Epithelial cell of proximal tubule (primary cell): ENCODE measurements at places on chromosomes 16 and 17. TPM values are rescaled to one million over a fixed set of nuclear protein-coding genes. Genes with fewer than 3 reads are reported as not detected.

The PRSS22 gene
- 9.5 and 11.1 TPM in 2 replicates for total RNA-seq

DNA sequence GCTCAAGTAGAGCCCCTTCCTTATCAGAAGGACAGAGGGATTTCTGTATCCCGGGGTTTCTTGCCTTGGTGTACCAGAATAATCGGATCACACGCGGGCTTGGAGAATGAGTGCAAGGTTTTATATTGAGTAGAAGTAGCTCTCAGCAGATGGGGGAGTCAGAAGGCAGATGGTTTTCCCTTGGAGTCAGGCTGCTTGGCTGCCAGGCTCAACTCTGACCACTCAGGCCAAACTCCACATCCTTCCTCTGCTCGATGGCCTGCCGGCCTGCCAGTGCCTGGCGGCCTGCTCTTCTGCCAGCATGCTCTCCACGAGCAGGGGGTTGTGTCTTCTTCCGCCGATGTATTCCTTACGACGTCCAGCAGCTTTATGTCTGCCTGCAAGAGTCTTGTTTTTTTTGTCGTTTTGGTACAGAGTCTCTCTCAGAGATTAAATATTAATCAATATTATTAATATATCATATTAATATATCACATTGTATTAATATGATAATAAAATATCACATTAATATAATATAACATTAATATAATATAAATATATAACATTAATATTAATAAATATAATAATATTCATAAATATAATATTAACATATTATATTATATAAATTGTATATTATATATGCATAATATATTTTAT, 229.2 kb upstream of the WSCD1 start:
- DNase-seq: no peak

- no peak for DNase-seq
Observed at GRCh38 chr16:67215706-67216105, 11.2 kb upstream of the TMEM208 start.

GRCh38 chr16:48852458-48852857, 242.5 kb upstream of the N4BP1 start:
- DNase-seq: no peak

DNA sequence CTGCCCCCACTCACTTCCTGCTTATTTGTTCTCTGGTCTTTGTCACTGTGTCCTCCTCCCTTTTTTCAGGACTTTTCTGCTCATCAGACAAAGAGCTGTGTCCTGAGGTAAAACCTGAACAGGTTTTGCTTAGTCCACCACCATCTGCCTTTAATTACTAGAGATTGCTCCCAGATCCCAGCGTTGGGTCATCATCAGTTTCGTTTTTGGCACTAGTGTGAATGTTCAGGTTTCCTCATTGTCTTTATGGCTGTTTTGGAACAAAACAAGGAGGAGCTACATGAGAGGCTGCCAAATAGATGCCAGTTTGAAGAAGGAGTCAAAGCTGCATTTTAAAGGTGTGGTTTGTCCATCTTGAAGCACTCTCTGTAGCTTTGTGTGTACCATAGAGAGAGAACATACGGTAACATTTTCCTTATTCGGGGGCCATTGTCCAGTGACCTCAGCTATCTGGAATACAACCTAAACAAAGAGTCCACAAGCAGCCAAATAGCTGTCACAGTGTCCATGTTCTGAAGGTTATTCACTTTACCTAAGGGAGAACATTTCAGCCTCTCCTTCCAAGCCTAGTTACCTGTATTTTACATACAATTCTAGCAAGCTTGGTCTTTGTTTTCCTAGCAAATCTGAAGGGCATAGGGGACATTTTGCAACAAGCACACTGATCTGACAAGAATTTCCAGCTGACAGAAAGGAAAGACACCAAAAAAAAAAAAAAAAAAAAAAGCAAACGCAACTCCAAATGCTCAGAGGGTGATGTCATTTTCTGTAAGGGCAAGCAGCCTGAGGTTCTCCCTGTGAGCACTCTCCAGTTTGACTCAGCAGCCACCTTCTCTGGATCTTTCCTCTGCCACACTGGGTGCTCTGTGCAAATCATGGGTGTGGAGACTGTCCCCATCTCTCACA, 196.1 kb downstream of the NTN1 start:
- DNase-seq: no peak

- no peak for DNase-seq
Observed at GRCh38 chr16:89482150-89482816, 8.1 kb downstream of the ANKRD11 start.

DNA sequence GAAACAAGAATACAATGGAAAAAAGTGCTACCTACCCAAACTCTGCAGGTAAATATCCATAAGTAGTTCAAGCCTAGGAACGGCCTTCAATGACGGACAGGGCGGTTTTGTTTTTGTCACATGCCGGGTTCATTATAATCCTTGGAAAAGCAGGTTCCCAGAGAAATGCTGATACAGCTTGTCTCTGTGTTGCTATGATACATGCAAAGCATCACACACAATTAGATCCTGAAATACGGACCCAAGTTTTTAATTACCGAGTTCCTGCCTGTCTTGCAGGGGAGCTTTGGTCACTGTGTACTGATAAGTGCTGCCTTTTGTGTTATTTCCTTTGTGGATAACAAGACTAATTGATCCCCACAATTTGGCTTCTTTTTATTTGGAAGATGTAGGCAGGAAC, 217.4 kb downstream of the HAPSTR1 start:
- DNase-seq: no peak

The MRC2 gene
- total RNA-seq: 15.0 and 50.4 TPM in 2 replicates

- DNase-seq: peak; percentile 10
Observed at GRCh38 chr16:6643080-6643686, 689.5 kb upstream of the RBFOX1 start.

The SMPD3 gene
- 0.07 TPM in 1 of 2 replicates, not detected in the other for total RNA-seq

The SCIMP gene
- total RNA-seq: not detected in 2 replicates

The PRSS8 gene
- total RNA-seq: 27.4 and 53.6 TPM in 2 replicates

DNA sequence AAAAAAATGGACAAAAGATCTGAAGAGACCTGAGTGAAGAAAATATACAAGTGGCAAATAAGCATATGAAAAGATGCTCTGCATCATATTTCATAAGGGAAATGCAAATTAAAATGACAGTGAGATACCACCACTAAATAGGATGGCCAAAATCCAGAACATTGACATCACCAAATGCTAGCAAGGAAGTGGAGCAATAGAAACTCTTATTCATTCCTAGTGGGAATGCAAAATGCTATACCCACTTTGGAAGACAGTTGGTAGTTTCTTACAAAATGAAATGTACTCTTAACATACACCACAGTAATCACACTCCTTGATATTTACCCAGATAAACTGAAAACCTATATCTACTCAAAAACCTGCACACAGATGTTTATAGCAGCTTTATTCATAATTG, 33.6 kb downstream of the DHRS7B start:
- DNase-seq: no peak

DNA sequence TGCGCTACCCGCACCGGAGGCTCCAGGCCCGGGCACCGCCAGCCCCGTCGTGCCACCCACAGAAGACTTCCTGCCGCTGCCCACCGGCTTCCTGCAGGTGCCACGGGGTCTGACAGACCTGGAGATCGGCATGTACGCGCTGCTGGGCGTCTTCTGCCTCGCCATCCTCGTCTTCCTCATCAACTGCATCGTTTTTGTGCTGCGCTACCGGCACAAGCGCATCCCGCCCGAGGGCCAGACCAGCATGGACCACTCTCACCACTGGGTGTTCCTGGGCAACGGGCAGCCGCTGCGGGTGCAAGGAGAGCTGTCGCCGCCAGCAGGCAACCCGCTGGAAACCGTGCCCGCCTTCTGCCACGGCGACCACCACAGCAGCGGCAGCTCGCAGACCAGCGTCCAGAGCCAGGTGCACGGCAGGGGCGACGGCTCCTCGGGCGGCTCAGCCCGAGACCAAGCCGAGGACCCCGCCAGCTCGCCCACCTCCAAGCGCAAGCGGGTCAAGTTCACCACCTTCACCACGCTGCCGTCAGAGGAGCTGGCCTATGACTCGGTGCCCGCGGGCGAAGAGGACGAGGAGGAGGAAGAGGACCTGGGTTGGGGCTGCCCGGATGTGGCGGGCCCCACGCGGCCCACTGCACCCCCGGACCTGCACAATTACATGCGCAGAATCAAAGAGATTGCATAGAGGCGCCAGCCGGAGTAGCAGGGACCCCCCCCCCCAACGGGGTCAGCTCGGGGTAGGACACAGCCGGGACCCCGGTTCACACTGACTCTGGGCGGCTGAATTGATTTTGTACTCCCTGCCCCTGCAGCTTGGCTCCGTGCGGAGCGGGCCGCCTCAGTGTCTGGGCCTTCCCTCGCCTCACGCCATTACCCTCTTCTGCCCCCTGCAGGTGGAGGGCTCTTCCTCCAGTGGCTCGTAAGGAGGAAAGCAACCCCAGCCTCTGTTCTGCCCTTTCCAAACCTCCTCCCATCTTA, 58.5 kb downstream of the TMEM132E start:
- DNase-seq: no peak

DNA sequence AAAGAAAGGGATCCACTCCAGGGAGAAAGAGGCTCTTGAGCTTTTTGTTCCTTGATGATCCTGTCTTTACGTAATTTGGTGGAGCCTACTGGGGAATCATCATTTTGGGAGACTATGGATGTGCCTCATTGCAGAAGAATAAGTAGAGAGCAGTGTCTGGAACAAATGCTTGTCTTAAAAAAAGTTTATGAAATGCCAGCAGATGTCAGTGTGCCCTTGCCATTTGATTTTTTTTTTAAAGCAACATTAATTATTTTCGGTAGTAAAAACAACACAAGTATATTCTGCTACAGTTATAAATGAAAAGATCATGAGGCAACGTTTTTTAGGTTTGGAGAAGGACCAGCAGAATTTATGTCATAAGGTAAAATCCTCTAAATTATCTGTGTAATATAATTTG, 934.8 kb upstream of the EEF2KMT start:
- DNase-seq: no peak

GRCh38 chr17:48631693-48632578, 5.8 kb upstream of the HOXB9 start:
- DNase-seq: no peak

GRCh38 chr17:40038882-40039513, 15.2 kb downstream of the MED24 start:
- DNase-seq: no peak

The PPL gene
- 9.1 and 21.0 TPM in 2 replicates for total RNA-seq

The SLC5A10 gene
- total RNA-seq: not detected in 2 replicates

The ZFP1 gene
- 8.1 and 9.2 TPM in 2 replicates for total RNA-seq

GRCh38 chr17:7348478-7349242, 3.3 kb upstream of the KCTD11 start:
- DNase-seq: no peak

The GPR139 gene
- not detected in 2 replicates for total RNA-seq

- DNase-seq: peak; percentile 41
Observed at GRCh38 chr16:56324406-56324805, 100.9 kb downstream of the AMFR start.

GRCh38 chr17:67018471-67019434, 25.6 kb upstream of the CACNG1 start:
- DNase-seq: no peak

DNA sequence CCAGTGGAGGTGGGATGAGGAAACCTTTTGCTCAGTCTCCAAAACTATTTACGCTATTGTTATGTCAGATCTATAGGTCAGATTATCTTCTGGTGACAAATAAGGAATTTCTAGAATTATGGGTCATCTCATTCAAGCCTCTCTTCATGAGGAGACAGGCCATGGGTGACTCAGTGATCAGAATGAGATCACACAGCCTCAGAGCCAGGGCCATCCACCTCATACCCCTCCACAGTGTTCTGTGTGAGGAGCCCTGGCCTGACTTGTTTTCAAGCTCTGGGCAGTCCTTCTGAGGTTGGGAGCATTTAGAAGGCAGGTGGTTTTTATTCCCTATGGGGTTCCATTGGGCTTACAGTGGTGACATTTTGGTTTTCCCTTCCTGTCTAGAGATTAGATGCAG, 26.5 kb downstream of the YPEL2 start:
- DNase-seq: no peak
